ENCODE measurements at places on chromosomes 7 and 10. TPM values are rescaled to one million over a fixed set of nuclear protein-coding genes. Genes with fewer than 3 reads are reported as not detected.

PKD1L1 gene
- total RNA-seq, result 0.07 TPM

PRF1 gene
- total RNA-seq, result not detected

GIMAP7 gene
- not detected for total RNA-seq

ZNF273 gene
- total RNA-seq, result 2.2 TPM

CYP2C9 gene
- total RNA-seq, result not detected

DLX5 gene
- total RNA-seq, result 0.33 TPM

IQUB gene
- total RNA-seq, result 0.85 TPM

GIMAP5 gene
- total RNA-seq, result not detected

MSRB2 gene
- 12.7 TPM for total RNA-seq

CAMK1D gene
- 7.2 TPM for total RNA-seq

SMO gene
- total RNA-seq, result 17.6 TPM

XRCC2 gene
- total RNA-seq, result 1.2 TPM

OR2A42 gene
- total RNA-seq, result not detected

UTF1 gene
- total RNA-seq, result not detected

TBATA gene
- not detected for total RNA-seq

USP6NL gene
- 11.7 TPM for total RNA-seq

VSTM4 gene
- 8.2 TPM for total RNA-seq

EXOC6 gene
- 7.9 TPM for total RNA-seq

PRKCQ gene
- not detected for total RNA-seq

SPDYE2B gene
- total RNA-seq, result not detected

CPA1 gene
- total RNA-seq, result 0.39 TPM

MEIG1 gene
- total RNA-seq, result 0.46 TPM

ZSWIM8 gene
- total RNA-seq, result 70.8 TPM

NPY4R gene
- 0.07 TPM for total RNA-seq

ERVW-1 gene
- not detected for total RNA-seq

C10orf88 gene
- total RNA-seq, result 19.0 TPM

TBXAS1 gene
- total RNA-seq, result 1.1 TPM

ANXA8L1 gene
- not detected for total RNA-seq

WEE2 gene
- total RNA-seq, result not detected

NUDT5 gene
- total RNA-seq, result 37.9 TPM

DCLRE1C gene
- total RNA-seq, result 7.7 TPM

NKX2-3 gene
- not detected for total RNA-seq

OR9A2 gene
- not detected for total RNA-seq

SLC29A3 gene
- total RNA-seq, result 1.3 TPM

CELF2 gene
- total RNA-seq, result 18.1 TPM

CCDC136 gene
- 6.3 TPM for total RNA-seq

ADAMTS14 gene
- 2.5 TPM for total RNA-seq

CNTNAP2 gene
- total RNA-seq, result under 0.01 TPM

PRKG1 gene
- 27.2 TPM for total RNA-seq

FZD1 gene
- total RNA-seq, result 24.2 TPM

PLAC9 gene
- 8.0 TPM for total RNA-seq

OR2A5 gene
- not detected for total RNA-seq

PNLIPRP1 gene
- not detected for total RNA-seq

TDRD1 gene
- total RNA-seq, result 0.13 TPM

AZGP1 gene
- not detected for total RNA-seq

UCN3 gene
- total RNA-seq, result not detected

EBF3 gene
- 1.6 TPM for total RNA-seq

GIMAP4 gene
- 0.33 TPM for total RNA-seq

CALML5 gene
- not detected for total RNA-seq

CTTNBP2 gene
- 1.2 TPM for total RNA-seq

UPK3B gene
- total RNA-seq, result 0.46 TPM

CALHM3 gene
- not detected for total RNA-seq
